ENCODE measurements at places on chromosomes 4 and X.

GRCh38 chr4:68995292-68995691 lies 43.7 kb upstream of the UGT2A3 start:
- DNase-seq: no peak

GRCh38 chr4:80264825-80265224 lies 1.6 kb upstream of the FGF5 start:
- no peak for DNase-seq

- DNase-seq: no peak
Observed at GRCh38 chr4:128512161-128512560, 224.5 kb upstream of the PGRMC2 start.

DNA sequence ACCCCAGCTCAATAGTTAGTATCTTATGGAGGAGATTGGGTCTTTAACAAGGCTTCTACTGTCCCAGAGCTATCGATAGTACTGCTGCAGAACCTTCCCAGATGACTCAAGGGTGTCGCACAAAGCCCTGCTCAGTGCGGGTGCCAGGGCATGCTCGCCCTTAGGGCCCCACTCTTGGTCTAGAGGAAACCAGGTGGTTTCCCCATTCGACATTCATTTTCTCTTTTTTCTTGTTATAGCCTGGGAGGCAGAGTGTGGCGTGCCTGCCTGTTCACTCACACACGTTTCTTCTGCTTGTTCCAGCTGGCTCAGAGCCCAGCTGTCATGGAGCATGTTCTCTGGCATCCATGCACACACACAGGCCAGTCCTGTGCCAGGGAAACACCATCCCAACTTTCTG lies 144.5 kb downstream of the SMIM20 start:
- no peak for DNase-seq

DNA sequence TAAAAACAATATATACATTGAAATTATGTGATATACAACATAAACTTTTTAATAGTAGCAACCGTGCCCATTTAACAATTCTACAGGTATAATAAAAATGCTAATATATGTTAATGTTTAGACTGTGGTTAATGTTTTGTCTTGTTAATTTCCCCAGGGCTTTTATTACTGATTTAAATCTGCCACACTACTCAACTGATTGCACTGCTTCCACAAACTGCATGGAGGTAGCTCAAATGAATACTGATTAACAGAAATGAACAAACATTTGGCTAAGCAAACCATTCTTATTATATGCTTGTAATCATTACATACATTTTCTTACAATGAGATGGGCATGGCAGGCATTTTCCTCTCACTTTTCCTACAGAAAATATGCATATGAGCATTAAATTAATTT lies 275.9 kb downstream of the GPC3 start:
- no peak for DNase-seq

- DNase-seq: no peak
Observed at GRCh38 chr4:47852136-47852535, 14.3 kb upstream of the CORIN start.

DNA sequence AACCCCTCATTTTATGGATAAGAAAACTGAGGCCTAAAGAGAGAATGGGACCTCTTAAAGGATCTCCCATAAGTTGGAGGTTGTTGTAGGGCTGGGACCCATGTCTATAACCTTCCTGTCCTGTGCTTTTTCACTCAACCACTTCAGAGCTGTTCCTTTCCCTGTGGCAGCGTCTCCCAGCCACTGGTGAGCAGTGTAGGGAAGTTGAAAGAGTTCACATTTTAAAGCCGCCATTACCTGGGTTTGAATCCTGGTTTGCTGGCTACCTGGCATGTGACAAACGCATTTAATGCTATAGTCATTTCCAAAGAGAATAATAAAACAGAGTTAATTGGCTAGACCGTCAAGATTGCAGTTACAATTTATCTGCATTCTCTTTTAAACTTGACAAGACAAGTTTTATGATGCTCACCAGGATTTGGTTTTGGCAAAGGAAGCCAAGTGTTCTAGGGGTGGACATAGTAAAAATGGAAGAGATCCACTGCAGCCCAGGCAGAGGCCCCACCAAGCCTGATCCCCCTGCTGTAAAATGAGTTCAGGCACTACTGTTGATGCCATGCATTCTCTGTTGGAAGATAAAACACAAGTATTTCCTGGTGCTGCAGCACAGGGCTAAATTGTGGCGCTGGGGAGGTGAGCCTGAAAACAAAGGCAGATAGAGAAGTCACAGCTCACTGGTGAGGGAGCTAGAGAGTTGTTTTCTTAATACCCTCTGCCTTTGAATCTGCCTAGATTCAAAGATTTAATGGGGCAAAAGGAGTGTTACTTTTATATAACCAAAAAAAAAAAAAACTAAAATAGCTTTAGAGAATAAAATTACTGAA lies 218.7 kb downstream of the NWD2 start:
- DNase-seq: no peak

DNA sequence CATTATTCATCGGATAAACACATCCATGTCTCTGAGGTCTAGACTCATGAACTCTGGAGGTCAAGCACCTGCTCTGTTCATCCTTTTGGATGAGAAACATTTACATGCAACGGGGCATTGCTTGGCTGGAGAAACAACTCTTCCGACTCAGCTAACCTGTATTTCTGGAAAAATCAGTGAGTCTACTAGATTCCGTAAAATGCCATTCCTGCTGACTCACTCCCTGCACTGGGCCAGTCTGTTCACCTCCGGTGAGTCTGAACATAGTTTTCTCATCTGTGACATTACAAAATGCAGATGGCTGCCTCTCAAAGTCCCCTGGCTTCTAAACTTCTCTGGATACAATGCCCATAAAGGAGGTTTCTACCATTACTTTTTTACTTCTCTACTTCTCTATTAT lies 185.7 kb upstream of the HS3ST1 start:
- DNase-seq: no peak

DNA sequence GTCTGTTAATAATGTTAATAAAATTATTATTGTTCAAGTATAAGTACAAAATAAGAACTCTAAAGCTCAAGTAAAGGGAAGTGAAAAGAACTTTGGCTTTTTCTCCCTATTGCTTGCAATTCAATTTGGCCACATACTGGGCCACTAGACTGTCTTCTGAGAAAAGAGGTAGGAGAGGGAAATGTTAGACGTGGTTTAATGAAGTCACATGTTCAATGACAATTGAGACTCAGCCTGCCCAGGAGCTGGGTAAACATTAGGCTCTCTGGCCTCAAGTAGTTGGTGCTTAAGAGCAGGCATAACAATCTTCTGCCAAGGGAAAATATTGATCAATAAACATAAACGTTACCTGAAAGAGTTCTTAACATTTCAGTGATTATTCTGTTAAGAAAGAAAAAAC lies 15.1 kb upstream of the PRSS12 start:
- no peak for DNase-seq

DNA sequence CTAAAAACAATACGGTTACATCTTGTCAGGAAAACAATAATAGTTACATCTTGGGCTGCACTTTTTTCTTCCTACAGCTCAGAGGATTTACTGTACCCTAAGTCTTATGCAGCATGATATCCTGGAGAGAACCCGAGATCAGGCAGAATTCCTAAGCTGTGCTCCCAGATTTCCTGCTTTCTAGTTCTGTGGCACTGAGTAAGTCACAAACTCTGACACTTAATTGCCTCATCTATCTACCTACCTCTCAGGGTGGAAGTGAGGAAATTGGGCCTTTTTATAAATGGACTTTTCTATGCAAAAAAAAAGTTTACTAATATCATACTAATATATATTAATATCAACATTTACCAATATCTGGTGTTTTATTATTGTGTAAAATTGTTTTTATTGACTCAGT lies 438.5 kb downstream of the INPP4B start:
- no peak for DNase-seq

- DNase-seq: no peak
Observed at GRCh38 chr4:16931339-16932305, 33.2 kb upstream of the LDB2 start.

GRCh38 chr4:2817701-2818350 lies 24.9 kb downstream of the SH3BP2 start:
- DNase-seq: peak; percentile 91

- no peak for DNase-seq
Observed at GRCh38 chrX:37943554-37944344, 62.6 kb upstream of the SYTL5 start.

DNA sequence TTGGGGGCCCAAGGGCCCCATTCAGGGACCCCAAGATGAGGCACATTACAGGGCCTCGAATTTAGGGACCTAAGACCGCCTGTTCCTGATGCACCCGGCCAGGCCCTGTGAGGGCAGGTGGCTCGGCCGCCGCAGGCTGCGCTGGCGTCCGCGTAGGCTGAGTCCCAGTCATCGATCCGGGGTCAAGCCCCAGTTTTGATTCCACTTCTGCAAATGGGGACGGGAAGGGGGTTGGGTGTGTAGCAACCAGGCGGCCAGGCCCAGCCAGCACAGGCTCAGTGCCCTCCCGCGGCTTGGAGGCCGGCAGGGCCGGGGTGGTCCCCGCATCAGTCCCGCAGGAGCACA lies 327 bp downstream of the PNPLA4 start:
- DNase-seq: no peak

DNA sequence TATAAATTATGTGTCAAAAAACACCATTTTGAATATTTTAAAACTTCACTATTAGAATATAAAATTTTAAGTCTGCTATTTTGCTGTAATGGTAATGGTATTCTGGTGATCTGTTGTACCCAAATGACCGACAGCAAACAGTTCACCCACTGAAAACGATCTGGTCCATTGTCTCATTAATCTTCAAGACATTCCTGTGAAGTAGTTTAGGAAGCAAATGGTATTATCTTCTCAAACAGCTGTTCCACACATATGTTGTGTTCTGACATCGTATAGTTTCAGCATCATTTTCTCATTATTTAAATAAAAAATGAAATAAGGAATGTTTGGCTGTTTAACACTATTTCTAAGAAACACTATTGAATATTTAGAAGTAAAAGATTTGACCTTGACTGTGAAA lies 98.1 kb downstream of the WWC2 start:
- DNase-seq: no peak

GRCh38 chrX:31265383-31265782 lies 193.5 kb upstream of the FTHL17 start:
- no peak for DNase-seq

DNA sequence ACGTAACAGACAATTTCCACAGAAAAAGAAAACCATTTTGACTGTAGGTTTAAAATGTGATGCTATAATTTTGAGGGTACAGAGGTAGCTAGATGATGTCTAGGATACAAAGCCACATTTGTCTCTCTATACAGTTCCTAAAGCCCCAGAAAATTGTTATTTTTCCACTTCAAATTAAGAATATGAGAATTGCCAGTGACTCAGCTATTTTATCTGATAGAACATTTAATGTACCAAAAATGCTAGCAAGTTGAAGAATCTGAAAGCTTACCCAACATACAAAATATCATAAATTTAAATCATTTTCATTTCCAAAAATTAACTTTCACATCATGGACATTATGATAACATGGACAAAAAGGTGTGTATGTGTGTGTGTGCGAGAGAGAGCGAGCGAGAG lies 148.0 kb downstream of the CAMK2D start:
- no peak for DNase-seq

- DNase-seq: no peak
Observed at GRCh38 chr4:106414366-106414765, 45.8 kb upstream of the GIMD1 start.

- no peak for DNase-seq
Observed at GRCh38 chr4:74282926-74283325, 25.3 kb upstream of the EPGN start.

DNA sequence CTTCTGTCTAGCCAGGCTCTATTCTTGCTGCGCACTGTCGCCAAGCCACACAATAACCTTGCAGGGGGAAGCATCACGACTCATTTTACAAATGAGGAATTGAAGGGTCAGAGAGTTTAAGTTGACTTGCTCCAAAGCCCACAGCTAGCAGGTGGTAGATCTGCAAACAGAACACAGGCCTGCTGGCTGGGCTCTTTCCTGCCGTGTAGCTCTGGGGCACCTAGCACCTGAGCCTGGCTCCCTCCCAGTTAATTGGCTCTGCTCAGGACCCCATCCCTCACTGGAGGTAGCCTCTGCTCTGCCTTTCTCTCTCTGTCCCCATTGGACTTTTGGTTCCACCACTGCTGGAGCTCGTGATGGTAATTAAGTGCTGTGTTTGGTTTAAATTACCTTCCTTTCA lies 98.5 kb downstream of the NSUN7 start:
- no peak for DNase-seq

DNA sequence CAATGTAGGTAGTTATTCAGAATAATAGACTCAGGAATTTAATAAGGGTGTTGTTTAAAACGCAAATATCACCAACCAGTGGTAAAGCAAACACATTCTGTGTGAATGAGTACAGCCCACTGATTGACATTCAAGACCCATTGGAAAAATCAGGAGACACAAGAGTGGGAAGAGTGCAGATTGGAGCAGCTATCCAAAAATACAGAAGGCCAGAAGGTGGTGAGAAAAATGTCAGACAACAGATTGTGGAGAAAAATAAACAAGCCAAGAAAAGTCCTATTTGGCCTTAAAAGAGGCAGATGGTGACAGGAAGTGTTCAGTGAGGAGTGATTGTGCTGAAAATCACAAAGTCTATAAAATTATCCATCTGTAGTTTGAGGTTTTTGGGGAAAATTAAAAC lies 39.3 kb downstream of the CPE start:
- DNase-seq: no peak

DNA sequence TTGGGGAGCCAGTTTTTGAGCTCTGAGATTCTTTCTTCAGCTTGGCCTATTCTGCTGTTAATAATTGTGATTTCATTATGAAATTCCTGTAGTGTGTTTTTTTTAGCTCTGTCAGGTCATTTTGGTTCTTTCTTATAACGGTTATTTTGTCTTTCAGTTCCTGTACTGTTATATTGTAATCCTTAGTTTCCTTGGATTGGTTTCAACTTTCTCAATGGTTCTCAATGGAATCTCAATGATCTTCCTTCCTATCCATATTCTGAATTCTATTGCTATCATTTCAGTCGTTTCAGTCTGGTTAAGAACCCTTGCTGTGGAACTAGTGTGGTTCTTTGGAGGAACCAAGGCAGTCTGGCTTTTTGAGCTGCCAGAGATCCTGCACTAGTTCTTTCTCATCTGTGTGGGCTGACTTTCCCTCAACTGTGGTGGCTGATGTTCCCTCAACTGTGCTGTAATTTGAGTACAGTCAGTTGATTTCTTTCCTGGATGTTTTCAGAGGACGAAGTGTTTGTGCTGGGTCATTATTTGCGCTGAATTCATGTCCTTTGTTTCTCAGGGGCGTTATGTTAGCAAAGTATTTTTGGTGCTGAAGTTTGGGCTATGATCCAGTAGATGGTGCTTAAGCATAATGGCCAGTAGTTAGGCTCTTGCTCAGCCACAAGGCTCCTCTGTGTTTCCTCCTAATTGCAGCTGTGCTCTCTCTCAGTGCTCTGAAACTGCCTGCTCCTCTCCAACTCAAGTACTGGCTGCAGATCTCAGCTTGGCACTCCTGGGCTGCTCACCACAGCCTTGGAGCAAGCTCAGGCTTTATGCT lies 27.5 kb downstream of the ENPEP start:
- DNase-seq: no peak

GRCh38 chr4:81921751-81922159 lies 450.0 kb upstream of the RASGEF1B start:
- no peak for DNase-seq

- no peak for DNase-seq
Observed at GRCh38 chrX:72027914-72028307, 103.8 kb downstream of the RTL5 start.

- DNase-seq: no peak
Observed at GRCh38 chr4:105434940-105435339, 38.9 kb downstream of the PPA2 start.

- no peak for DNase-seq
Observed at GRCh38 chr4:41145571-41146078, 68.7 kb downstream of the APBB2 start.

GRCh38 chr4:8859550-8860095 lies 12.0 kb downstream of the HMX1 start:
- DNase-seq: no peak
